ENCODE measurements at places on chromosomes 7 and 10.

- DNase-seq, result no peak
Measured at GRCh38 chr7:44401692-44402091, 76.3 kb upstream of the CAMK2B start.

DNA sequence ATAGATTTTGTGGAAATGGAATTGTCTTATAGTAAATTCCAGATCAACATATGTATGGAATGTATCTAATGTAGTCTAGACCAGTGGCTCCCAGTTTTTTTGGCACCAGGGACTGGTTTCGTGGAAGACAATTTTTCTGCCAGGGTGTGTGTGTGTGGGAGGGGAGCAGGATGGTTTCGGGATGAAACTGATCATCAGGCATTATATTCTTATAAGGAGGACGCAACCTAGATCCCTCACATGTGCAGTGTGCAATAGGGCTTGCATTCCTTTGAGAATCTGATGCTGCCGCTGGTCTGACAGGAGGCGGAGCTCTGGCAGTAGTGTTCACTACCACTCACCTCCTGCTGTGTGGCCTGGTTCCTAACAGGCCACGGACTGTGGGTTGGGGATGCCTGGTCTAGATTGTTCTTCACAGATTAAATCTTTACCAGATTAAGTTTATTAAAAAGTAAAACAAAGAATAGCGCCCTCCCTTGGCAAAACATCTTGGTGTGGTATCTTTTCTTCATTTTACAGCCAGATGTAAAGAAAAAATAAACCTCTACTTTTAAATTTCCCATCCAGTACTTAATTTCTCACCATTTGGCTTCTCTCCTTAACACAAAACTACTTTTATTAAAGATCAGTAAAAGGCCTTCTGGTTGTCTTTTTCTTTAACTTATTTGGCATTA is 48.4 kb downstream of the SEPTIN7 start:
- no peak for DNase-seq

DNA sequence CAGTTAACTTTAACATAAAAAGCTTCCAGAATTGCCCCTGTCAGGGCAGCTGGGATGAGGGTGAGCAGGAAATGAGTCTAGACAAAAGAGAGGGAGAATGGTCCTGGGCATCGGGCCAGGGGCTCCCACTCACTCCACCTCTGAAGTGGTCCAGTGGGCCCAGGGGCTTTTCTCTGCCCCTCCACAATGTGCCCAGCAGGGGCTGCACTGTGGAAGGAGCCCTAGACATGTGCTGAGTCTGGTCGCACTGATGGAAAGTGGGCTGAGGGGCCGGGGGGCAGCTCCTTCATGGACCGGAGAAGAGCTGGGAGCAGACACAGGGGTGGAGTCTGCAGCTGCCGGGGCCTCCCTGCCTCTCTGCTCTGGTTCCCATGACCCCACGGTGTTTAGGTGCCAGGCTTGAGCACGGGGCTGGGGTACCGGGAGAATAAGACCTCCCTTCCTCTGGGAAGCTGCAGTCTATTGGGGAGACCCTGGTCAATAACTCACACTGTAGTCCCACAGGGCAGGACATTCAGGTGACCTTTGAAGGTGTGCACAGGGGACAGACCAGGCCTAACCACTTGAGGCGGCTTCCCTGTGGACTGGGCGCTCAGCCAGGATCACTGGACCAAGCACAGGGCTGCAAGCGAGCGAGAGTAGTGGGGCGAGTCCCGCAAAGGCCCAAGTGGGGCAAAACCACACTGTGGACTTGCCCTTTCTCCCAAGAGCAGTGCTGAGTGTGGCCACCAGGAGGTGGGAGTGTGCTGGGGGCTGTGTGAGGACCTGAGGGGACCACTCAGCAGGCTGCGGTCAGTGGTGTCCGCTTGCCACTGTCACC is 6.1 kb downstream of the ADCY1 start:
- no peak for DNase-seq

GRCh38 chr7:66930341-66930740 is 9.3 kb downstream of the TMEM248 start:
- DNase-seq, result no peak

GRCh38 chr10:74650613-74651012 is 175.8 kb upstream of the KAT6B start:
- DNase-seq, result no peak

DNA sequence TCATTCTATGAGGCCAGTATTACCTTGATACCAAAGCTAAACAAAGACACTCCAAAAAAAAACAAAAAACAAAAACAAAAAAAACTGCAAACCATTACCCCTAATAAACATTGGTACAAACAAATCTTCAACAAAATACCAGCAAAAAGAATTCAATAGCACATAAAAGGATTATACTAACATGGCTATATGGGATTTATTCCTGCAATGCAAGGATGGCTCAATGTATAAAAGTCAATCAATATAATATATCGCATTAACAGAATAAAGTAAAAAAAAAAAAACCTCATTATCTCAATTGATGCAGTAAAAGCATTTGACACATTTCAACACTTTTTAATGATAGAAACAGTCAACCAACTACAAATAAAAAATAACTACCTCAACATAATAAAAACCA is 233.3 kb upstream of the NFE2L3 start:
- DNase-seq, result no peak

DNA sequence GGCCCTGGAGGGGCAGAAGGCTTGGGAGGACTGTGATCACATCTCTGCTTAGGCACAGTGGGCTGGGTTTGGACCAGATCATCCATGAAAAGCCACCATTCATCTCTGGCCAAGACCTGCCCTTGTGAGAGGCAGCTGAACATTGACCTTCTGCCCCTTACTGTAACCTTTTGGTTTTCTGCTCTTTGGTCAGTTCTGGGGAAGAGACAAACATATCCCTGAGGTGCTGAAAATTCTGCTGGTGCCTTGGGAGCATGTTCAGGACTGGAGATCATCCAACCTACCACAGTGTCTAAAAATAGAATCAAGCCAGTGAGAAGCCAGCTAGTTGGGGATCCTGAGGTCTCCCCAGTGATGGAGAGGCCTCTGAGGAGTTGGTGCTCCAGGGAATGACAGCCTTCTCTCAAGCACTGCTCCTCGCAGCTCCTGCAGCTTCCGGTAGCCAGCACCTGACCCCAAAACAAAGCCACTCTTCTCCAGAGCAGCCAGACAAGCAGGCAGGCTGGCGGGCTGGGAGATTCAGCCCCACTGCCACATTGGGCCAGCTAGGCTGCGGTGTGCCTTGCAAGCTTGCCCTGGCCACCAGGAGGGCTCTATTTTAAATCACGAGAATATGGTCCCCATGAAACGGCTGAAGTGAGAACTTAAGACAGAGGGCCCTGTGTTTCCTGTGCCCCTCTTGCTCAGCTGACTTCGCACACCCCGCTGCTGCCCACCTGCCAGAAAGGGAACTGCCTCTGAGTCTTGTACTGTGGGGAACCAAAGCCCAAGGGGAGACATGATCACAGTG is 37.8 kb upstream of the UBE2H start:
- no peak for DNase-seq

DNA sequence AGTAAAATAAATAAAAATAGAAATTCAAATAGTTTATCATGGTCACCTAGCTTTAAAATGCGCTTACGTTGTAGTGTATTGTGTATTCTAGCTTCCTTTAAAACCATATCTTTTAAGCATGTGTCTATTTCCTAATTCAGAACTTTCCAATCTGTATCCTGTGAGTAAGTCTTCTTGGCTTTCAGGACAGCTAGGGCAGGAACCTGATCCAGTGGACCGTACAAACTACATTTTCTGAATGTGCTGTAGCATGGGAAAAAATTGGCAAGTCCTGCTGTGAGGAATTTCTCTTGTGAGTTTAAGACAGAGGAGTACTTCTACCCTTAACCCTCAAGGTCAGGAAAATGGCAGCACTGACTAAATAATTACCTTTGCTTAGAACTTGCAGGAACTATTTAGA is 12.1 kb downstream of the OPN1SW start:
- DNase-seq, result no peak

DNA sequence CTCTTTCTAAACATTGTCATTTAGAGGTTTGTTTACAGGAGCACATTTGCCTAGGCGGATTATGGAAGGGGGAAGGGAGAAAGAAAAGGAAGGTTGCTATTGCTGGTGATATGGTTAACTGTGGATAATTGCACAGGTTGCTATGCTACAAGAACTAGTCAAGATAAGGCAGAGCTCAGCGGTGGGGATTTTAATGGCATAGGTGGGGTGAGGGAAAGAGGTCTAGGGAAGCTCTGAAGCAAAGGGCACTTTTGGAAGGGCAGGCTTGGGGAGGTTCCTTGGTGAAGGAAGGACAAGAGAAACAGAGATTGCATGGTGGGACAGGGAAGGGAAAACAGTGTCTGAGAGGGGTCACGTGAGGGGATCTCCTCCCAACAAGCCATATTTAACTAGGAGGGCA is 19.5 kb downstream of the HYAL4 start:
- DNase-seq, result no peak

- DNase-seq, result no peak
Measured at GRCh38 chr7:1922071-1922869, 252.2 kb downstream of the ELFN1 start.

- no peak for DNase-seq
Measured at GRCh38 chr10:68125772-68126171, 16.5 kb downstream of the MYPN start.

- no peak for DNase-seq
Measured at GRCh38 chr10:22315455-22316285, 518 bp upstream of the COMMD3 start.

- DNase-seq, result no peak
Measured at GRCh38 chr10:86802473-86803108, 46.2 kb downstream of the BMPR1A start.

DNA sequence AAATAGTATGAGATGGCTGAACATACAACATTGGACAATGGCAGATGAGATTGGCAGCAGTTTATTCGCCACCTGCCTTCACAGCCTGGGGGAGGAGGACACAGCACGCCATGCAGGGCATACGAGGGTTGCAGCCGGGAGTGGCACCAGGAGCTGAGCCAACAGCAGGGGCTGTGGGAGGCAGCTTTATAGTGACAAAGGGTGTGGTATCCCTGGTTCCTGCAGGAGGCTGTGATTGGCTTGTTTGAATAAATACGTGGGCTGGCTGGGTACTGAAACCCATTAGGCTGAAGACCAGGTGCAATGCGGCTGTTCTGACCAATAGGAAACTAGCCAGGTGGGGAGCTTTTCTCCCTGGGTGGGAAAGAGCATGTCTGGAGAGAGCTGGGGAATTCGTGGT is 68.9 kb upstream of the LEP start:
- DNase-seq, result no peak

- no peak for DNase-seq
Measured at GRCh38 chr10:33935350-33935749, 600.9 kb upstream of the NRP1 start.

- DNase-seq, result no peak
Measured at GRCh38 chr7:116571037-116571436, 46.2 kb downstream of the CAV1 start.

DNA sequence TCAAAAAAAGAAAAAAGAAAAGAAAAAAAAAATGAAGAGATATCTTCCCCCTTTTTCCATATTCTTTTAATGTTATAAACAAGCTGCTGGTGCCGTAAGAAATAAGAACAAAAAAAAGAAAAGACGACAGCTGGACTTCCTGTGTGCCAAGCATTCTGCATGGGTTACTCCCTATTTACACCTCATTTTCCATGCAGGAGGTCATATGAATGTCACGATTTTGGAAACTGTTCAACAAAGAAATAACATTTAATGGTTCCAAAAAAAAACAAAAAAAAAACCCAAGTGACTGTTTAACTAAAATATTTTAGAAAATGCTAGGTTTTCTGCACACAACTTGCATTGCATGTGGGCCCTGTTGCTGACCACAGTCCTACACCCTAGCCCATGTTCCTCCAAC is 159.3 kb downstream of the TNS3 start:
- DNase-seq, result no peak

DNA sequence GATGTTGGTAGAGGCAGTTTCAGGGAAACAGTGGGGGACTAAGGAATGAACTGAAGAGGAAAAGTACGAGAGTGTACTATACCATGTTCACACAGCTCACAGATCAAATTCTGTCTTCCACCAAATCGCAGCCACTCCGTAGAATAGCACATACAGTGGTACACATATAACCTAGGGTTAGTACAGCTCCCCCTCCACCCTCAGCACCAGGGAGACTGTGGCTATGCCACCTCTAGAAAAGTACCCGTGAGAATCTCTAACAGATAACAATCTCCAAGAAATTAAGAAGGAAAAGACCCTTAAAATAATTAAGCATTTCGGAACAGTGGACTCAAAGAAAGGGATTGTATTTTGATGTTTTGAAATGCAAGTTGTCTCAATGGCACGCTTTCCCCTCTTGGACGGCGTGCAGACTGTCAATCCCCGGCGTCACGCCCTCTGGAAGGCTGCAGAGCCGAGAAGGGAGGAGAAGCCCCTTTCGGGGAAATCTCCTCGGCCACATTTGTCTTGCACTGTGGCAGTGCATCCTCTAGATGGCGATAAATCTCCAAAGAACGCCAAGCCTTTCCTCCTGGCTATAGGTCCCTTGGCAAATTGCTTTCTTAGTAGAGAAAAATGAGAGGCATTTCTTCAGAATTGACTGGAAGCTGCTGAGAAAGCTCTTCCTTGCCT is 345.0 kb downstream of the REEP3 start:
- peak; percentile 3 for DNase-seq

GRCh38 chr10:95341716-95342130 is 50.9 kb upstream of the PDLIM1 start:
- no peak for DNase-seq

- no peak for DNase-seq
Measured at GRCh38 chr7:128888756-128889095, 21.8 kb downstream of the KCP start.

- DNase-seq, result no peak
Measured at GRCh38 chr7:107659666-107660065, 962 bp upstream of the SLC26A4 start.

GRCh38 chr7:42100156-42100508 is 136.9 kb downstream of the GLI3 start:
- no peak for DNase-seq

GRCh38 chr10:8438603-8439002 is 384.1 kb downstream of the GATA3 start:
- DNase-seq, result no peak

DNA sequence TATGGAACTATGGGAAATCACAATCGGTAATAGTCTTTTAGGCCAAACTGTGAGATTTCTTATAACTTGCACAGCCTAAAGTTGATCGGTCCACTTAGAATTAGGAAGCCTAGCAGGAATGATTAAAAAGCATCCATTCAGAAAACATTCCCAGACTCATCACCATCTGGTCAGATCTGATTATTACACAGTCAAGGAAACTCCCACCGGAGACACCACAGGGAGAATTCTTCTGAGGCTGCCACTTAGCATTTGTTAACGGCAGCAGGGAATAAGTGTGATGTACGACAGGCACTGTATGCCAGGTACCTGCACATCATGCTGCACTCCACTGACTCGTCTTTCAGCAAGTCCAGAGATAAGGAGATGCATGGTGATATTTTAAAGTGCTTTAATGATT is 227.6 kb upstream of the STEAP1 start:
- DNase-seq, result no peak

GRCh38 chr10:8321990-8322389 is 267.5 kb downstream of the GATA3 start:
- no peak for DNase-seq

GRCh38 chr10:45653454-45653853 is 19.1 kb downstream of the ZFAND4 start:
- no peak for DNase-seq

GRCh38 chr7:155764438-155764793 is 47.8 kb downstream of the SHH start:
- DNase-seq, result no peak

All from T follicular helper cell (primary cell).